ENCODE measurements at places on chromosomes 13 and 19.

DNA sequence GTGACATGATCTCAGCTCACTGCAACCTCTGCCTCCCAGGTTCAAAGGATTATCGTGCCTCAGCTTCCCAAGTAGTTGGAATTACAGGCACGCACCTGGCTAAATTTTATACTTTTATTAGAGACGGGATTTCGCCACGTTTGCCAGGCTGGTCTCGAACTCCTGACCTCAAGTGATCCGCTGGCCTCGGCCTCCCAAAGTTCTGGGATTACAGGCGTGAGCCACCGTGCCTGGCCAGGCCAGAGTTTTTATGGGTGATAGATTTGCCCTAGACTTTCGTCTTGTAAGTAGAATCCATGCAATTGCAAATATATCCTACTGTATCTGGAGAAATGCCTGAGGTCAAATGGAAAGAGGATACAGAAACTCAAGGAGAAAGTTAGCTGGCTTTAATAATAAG lies 819.9 kb upstream of the SLITRK1 start:
- no peak for DNase-seq

DNA sequence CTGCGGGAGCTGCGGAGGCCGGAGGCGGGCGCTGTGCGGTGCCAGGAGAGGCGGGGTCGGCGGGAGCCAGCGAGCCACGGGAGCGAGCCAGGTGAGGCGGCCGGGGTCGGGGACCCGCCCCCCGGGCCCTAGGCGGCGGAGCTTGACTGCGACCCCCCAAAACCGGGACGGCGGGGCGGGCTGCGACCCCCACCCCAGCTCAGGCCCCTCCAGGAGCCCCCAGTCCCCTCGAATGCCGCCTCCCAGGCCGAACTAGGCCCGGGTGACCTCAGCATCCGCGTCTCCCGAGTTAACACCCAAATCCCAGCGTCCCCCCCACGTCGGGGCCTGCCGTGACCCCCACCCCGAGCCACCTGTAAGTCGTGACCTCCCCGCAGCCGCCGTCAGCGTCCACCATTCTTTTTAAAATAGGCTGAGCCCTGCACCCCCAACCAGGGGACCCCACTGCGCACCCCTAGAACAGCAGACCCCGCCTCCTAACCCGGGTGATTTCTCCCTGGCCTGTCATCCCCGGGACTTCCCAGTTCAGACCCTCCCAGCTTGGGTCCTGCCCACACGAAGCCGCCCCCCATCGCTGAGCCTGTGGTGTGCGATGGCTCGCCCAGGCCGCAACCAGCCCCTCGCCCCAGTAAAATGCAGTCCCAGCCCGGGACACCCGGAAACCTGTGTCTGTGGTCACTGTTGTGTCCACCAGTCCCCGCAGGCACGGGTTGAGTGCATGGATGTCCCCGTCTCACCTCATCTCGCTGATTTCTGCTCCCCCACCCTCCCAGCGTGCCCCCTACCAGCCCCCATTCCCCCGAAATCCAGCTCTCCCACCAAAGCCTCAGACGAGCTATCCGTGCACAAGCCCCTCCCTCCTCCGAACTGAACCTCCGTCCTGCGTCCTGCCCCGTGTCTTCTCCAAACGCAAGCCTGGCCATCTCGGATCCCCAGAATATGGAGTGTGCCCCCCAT lies 551 bp downstream of the FZR1 start:
- DNase-seq: peak; percentile 20

DNA sequence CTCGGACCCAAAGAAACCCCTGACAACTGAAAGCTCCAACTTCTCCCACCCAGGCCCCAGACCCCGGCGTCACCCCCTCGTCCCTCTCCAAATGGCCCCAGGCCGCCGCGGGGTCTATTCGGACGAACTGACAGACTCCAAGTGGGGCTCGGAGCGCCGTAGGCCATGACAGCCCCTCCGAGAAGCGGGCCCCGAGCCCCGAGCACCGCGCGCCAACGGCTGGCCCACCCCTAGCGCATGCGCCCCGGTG lies 360 bp downstream of the DDX39A start:
- no peak for DNase-seq

DNA sequence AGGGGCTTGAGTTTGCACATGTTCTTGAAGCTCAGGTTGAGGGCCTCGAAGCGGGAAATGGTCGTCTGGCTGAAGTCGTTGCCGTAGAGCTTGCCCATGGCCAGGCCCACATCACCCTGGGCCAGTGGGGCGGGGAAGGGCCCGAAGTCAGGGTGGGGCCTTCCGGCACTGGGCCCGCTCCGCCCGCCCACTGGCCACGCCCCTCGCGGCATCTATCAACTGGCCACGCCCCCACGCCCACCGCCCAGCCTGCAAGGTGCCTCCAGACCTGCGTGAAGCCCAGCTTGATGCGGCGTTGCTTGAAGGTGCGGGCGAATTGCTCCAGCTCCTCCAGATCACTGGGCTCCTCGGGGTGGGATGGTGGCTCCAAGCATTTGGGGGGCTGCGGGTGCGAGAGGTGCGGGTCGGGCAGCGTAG lies 19.9 kb downstream of the ZNF574 start:
- DNase-seq: no peak

GRCh38 chr13:106911627-106912026 lies 343.7 kb upstream of the ARGLU1 start:
- no peak for DNase-seq

GRCh38 chr13:76293346-76293745 lies 592.9 kb downstream of the KCTD12 start:
- DNase-seq: no peak

DNA sequence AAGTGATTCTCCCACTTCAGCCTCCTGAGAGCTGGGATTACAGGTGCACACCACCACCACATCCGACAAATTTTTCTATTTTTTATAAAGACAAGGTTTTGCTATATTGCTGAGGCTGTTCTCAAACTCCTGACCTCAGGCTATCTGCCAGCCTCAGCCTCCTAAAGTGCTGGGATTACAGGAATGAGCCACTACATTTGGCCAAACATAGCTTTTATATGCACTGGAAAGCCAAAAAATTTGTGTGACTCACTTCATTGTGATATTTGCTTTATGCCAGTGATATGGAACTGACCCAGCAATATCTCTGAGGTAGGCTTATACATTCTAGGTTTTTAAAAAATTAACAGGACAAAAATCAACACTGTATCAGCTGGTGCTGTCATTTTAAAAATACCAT lies 26.8 kb upstream of the ACOD1 start:
- no peak for DNase-seq

DNA sequence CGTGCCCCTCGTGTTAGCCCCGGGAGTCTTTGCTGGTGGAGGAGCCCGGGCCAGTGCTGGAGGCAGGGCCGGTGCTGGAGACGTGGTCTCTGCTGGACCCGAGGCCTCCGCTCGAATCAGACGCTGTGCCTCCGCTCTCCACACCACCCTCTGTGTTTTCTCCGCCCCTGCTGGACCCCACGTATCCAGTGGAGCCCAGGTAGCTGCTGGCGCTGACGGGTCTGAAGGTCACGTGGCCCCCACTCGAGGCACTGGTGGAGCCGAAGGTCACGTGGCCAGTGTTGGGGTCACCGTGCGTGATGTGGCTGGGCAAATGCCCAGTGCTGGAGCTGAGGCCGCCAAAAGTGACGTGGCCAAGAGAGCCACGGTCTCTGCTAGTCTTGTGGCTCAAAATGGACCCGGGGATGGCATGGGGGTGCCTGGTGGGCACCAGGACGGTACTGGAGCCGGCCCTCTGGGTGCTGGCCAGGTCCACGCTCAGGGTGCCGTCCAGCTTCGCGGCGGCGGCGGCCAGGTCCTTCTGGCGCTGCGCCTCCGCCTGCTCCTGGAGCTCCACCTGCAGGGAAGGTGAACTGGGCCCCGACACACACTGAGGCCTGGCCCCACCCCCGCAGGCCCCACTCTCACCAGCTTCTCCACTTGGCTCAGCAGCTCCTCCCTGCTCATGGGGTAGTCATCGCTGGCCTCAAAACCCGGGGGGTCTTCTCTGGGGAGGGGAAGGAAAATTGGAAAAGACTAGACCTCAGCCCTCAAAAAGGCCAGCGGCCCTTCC lies 27.3 kb downstream of the ZNF114 start:
- DNase-seq: no peak

- peak; percentile 77 for DNase-seq
These were observed 14.2 kb upstream of the TUBGCP3 start for GRCh38 chr13:112602189-112602588.

- DNase-seq: peak; percentile 27
These were observed 13.0 kb upstream of the JUND start for GRCh38 chr19:18294467-18294864.

DNA sequence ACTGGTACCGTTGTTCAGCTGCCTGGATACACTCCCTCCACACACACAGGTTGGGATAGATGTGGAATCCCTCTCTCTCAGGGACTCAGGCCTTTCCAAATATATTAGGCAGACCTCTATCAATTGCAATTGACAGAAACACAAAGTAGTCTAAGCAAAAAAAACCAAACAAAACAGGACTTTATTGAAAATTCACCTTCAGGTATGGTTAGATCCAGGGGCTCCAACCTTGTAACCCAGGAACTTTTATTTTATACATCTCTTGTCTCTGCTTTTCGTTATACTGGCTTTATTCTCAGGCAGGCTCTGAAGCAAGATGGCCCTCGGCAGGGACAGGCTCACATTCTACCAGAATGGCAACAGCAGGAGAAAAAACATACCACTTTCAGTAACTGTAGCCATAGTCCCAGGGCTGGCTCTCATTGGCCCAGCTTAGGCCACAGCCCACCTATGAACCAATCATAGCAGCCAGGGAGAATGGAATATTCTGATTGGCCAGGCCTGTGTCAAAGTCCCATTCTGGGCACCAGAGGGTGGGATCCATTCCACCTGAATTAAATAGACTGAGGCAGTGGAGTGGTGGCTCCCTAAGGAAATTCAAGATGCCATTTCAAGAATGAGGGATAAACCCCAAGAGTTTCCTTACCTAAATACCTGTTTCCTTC lies 13.1 kb upstream of the CEACAM19 start:
- no peak for DNase-seq

- DNase-seq: peak; percentile 57
These were observed 16.6 kb downstream of the OLFM4 start for GRCh38 chr13:53045189-53045588.

DNA sequence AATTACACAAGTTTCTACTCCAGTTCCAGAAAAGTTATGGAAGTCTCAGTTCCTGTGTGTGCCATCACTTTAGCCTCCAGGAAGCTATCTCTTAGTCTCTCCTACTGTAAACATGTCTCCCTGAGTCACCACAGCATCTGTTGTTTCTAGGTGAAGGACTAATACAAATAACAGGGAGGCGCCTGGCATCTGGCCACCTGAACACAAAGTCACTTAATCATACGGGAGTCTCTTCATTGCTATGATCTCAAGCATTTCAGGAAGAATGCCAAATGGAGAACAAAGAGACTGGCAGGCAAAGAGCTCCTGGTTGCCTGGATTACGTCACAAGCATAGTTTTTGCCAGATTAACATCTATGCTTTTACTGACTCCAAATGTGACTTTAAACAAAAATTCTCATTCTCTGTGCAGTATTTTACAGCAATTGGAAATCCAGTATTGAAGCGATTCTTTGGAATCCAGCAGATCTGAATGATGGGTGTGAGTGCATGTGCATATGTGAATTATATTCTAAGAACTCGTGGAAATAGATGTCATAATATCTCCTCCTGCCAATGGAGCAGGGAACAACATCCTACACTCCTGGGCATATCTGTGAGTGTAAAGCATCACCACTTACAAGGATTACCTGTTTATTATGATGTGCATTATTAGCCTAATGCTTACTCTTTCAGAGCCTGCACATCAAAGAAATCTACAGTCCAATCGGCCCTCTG lies 572.8 kb downstream of the PCDH9 start:
- no peak for DNase-seq

GRCh38 chr19:459724-460511 lies 915 bp downstream of the SHC2 start:
- peak; percentile 54 for DNase-seq

DNA sequence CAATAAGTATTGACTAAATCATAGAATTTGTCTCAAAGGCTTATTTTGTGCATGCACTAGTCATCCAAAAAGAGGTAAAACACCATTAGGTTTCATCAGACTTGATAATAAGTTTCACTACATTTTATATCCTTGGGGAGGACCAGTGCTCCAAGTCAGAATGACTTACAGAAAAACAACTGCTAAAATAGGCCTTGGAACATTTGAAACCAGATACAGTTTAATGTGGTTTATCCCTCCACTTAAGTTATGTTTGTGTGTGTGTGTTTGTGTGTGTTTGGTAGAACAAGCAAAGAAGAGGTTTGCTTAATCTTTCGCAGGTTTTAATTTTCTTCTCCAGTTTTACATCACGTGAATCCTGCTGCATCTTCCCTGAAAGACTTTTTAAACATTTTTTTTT lies 570.9 kb downstream of the PCDH9 start:
- no peak for DNase-seq

DNA sequence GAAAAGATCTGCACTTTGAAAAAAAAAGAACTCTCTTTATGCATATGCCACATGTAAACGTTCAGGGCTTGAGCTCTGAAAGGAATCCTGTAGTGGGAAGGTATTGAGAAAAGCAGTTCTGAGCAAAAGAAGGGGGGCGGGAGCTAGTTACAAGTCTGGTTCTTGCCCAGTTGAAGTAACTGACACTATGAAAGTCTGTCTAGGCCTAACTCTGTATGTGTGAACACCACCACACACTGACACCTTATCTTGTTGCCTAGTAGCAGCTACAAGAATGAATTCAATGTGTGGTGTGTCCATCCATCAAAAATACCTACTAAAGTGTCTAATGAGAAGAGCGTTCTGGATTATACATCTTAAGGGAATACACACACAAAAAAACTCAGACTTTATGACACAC lies 820.6 kb downstream of the DIAPH3 start:
- DNase-seq: no peak

GRCh38 chr13:43933378-43933777 lies 53.7 kb downstream of the LACC1 start:
- DNase-seq: no peak

DNA sequence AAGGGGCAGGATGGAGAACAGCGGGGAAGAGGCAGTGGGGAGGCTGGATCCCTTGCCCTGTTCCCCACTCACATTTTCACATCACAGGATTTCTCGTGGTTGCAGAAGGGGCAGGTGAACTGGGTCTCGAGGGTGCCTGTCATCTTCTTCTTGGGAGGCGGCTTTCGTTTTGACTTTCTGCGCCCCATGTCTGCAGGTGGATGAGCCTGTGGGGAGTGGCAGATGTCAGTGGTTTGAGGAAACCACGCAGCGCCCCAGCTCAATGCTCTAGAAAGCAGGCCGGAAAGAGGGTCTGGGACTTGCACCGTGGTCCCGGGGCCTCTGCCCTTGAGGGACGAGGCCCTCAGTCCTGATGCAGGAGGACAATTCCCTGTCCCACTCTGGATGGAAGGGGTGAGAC lies 4.9 kb downstream of the ELOF1 start:
- no peak for DNase-seq

DNA sequence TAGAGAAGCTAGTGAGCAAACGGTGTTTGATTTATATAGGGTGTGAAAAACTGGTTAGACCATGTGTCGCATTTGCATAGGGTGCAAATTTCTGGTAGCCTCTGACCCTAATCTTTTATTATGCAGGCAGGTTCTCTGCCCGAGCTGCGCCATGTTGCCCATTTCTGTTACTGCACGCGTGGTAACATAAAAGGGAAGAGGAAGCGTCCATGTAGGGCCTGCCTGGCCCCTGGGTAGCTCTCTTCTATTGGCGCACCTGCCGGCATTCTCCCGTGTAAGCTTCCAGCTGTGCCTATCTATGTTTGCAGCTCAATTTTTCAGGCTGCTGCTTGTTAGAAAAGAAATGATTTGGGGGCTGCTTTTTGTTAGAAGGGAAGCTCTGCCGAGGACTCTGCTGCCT lies 14.0 kb upstream of the CD70 start:
- DNase-seq: no peak

Measured in DMS79 treated with DMSO at 0.1 percent for 48 hours (cell line).